ENCODE measurements at places on chromosomes 6 and 20. TPM values are rescaled to one million over a fixed set of nuclear protein-coding genes. Genes with fewer than 3 reads are reported as not detected.

NMBR gene
- total RNA-seq = not detected

GINS1 gene
- total RNA-seq = 13.7 TPM

GRIK2 gene
- total RNA-seq = 2.9 TPM

OR2H2 gene
- not detected for total RNA-seq

SIRPB1 gene
- 0.93 TPM for total RNA-seq

MCCD1 gene
- not detected for total RNA-seq

ID1 gene
- 377 TPM for total RNA-seq

AHCY gene
- 150 TPM for total RNA-seq

- H3K27me3 ChIP-seq = no peaks in the 10 kb centered on the region
- no peak overlapping the region for H3K27ac ChIP-seq
- H3K36me3 ChIP-seq = peaks cover 5% of the 10 kb centered on the region
- no peaks in the 10 kb centered on the region for H3K4me1 ChIP-seq
- H3K4me3 ChIP-seq = no peak overlapping the region
These were observed 69.0 kb downstream of the DTNBP1 start for GRCh38 chr6:15593798-15594197.

GRCh38 chr20:51391926-51392325 lies 150.6 kb downstream of the NFATC2 start:
- H3K36me3 ChIP-seq = peaks cover 2% of the 10 kb centered on the region
- peaks cover 10% of the 10 kb centered on the region for H3K4me1 ChIP-seq
- H3K4me3 ChIP-seq = no peak overlapping the region

- H3K27me3 ChIP-seq = peaks cover 71% of the 10 kb centered on the region
- no peak for DNase-seq
- H3K36me3 ChIP-seq = no peaks in the 10 kb centered on the region
- H3K27ac ChIP-seq = peak overlapping the region; percentile 35
- peaks cover 37% of the 10 kb centered on the region for H3K4me1 ChIP-seq
These were observed 3.5 kb upstream of the HTR1B start for GRCh38 chr6:77466451-77467437.

DNA sequence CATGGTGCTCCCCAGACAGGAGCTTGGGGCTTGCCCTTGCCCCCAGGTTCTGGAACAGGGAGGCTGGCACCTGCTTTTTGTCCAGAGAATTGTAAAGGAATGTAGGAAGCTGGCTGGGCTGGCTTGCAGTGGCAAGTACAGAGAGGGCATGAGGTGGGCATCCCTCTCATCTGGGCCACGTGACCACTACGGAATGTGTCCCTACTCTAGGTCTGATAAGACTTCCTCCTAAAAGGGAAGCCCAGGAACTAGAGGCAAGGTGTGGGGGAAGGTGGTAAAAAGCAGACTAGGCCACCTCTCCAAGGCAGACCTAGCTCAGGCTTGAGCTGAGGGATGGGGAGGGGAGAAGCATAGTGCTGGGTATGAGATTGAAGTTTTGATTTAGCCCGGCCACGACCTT lies 38.8 kb downstream of the UNC5CL start:
- H3K36me3 ChIP-seq = no peaks in the 10 kb centered on the region
- H3K27me3 ChIP-seq = peaks cover 10% of the 10 kb centered on the region
- DNase-seq = no peak
- H3K4me3 ChIP-seq = no peak overlapping the region

DNA sequence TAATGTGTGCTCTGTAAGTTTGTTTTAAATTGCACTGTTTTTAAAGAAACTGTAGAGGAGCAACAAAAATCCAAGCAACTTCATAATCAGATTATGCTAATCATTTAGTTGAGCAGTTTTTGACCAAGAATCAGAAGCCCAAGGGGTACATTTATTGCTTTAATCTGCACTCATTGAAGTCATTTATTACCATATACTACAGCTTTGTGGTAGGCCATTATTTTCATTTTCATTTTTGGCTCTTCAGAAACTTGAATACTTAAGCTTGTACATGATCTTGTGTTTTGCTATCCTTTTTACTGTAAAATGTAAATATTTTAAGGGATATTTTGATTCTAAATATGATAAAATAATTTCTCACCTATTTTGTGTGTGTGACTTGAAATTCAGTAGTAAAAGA lies 78.5 kb downstream of the PHF3 start:
- no peaks in the 10 kb centered on the region for H3K4me1 ChIP-seq
- no peaks in the 10 kb centered on the region for H3K27me3 ChIP-seq

GRCh38 chr20:47205577-47206123 lies 150.8 kb downstream of the ZMYND8 start:
- no peak overlapping the region for H3K4me3 ChIP-seq
- H3K4me1 ChIP-seq = peaks cover 2% of the 10 kb centered on the region
- peak overlapping the region; percentile 36 for H3K27ac ChIP-seq
- DNase-seq = no peak

DNA sequence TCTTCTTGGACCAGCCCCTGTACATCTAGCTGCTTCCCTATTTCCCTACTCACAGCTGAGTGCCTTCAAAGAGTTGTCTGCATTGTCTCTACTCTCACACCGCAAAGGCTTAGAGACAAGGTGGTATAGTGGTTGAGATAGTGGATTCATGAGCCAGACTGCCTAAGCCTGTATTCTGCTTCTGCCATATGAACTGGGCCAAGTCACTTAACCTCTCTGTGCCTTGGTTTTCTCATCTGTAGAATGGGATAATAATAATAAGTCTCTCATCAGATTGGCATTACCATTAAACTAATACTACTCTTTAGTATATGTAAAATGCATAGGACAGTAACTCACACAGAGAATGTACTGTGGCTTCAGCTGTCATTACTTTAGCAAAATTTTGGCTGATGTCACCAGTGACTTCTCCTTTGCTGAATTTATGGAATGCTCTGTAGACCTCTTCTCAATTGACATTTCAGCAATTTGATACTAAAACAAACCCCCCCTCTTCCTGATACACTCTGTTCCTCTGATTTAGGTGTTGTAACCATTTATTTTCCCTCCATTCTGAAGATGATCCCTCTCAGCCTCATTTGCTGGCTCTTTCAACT lies 156.1 kb downstream of the ADAT2 start:
- DNase-seq = no peak
- no peak overlapping the region for H3K4me3 ChIP-seq

DNA sequence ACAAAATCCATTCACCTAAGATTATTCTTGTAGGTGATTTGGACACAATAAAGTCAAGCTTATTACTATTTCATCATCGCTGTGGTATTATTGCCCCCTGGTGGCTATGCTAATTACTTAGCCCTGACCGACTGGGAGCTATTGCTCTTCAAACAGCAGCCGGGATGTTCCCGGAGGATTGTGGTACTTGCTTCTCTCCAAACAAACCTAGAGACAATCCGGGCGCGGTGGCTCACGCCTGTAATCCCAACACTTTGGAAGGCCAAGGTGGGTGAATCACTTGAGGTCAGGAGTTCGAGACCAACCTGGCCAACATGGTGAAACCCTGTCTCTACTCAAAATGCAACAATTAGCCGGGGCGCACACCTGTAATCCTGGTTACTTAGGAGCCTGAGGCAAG lies 15.4 kb upstream of the STMND1 start:
- H3K27me3 ChIP-seq = peaks cover 3% of the 10 kb centered on the region
- peaks cover 2% of the 10 kb centered on the region for H3K36me3 ChIP-seq
- H3K4me1 ChIP-seq = no peaks in the 10 kb centered on the region
- DNase-seq = peak; percentile 34
- H3K27ac ChIP-seq = no peak overlapping the region
- no peak overlapping the region for H3K4me3 ChIP-seq

DNA sequence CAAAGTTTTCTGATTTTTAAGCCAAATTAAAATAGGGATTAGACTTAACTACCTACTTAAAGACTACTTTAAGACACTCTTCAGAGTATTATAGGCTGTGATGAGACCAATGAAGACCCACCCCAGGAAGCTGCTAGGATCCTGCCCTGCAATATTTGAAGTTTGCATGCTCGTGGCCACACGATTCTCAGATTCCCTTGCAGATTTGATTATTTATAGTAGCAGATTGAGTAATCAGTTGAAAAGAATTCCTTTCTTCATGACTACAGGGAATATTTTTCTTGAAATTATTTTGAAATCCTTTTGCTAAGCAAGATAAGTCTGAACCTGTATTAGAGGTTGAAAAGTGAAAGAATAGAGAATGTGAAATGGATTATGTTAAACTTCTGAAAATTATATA lies 122.3 kb downstream of the B3GAT2 start:
- no peaks in the 10 kb centered on the region for H3K27me3 ChIP-seq
- H3K36me3 ChIP-seq = no peaks in the 10 kb centered on the region
- no peak for DNase-seq
- H3K4me1 ChIP-seq = peaks cover 21% of the 10 kb centered on the region

DNA sequence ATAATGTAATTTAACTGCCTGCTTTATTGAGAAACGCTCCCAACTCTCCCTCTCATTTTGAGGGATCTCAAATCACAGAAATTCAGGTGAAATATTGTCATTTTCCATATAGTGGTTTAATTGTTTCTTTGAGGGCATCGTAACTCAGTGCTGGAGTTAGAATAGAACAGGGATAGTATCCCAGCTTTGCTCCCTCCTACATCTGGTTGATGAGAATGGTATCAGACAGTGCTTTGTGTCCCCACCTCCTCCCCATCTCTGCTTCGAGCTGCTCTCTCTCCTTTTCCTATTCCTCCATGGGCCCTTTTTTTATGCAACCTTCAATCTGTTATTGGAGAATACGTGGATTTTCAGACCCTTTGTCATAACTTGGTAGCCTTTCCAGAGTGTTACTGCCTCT lies 41.2 kb upstream of the REV3L start:
- H3K4me3 ChIP-seq = no peak overlapping the region
- peak overlapping the region; percentile 18 for H3K27ac ChIP-seq
- H3K36me3 ChIP-seq = peaks cover 14% of the 10 kb centered on the region

DNA sequence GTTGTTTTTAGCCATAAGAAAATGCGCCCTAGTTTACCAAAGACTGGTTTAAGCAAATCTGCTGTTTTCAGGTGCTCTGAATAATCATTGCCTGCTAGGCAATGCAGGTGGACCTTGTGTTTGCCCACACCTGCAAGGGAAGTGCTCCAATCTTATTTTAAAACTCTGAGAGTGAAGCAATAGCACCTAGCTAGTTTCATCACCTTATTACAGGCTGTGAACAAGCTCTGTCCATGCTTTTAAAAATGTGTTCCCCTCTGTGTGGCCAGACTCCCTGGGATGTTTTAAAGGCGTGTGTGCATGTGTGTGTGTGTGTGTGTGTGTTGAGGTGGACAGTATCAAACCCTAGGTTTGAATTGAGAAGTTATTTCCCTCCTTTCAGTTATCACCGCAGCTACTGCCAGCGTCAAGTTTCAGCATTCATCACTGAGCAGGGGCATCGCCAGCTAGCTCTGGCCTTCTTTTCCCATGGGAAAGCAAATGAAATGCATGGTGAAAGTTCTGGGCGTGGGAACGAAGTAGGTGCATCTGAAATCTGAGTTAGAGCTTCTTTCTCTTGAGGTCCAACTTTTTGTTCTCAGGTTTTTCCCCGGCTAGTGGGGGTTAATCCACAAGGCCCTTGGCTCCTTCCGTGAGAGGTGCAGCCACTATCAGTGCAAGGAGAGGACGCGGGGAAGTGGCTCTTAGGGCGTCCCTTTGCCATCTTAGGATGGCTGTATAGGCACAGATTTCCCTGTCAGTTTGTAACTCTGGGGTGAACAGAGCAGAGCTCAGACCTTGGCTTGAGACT lies 30.8 kb downstream of the DUSP22 start:
- no peaks in the 10 kb centered on the region for H3K27me3 ChIP-seq
- H3K36me3 ChIP-seq = no peaks in the 10 kb centered on the region
- no peak for DNase-seq

GRCh38 chr20:24444526-24445190 lies 24.8 kb upstream of the SYNDIG1 start:
- H3K4me1 ChIP-seq = peaks cover 14% of the 10 kb centered on the region
- no peak overlapping the region for H3K27ac ChIP-seq
- peaks cover 10% of the 10 kb centered on the region for H3K27me3 ChIP-seq
- no peak for DNase-seq

- no peaks in the 10 kb centered on the region for H3K4me1 ChIP-seq
- peaks cover 5% of the 10 kb centered on the region for H3K36me3 ChIP-seq
- H3K27me3 ChIP-seq = no peaks in the 10 kb centered on the region
- no peak for DNase-seq
- no peak overlapping the region for H3K4me3 ChIP-seq
These were observed 92.6 kb upstream of the AGPAT4 start for GRCh38 chr6:161366301-161366923.

- H3K4me1 ChIP-seq = peaks cover 17% of the 10 kb centered on the region
- no peak overlapping the region for H3K27ac ChIP-seq
These were observed 2.3 kb upstream of the BTN3A3 start for GRCh38 chr6:26438000-26438399.

DNA sequence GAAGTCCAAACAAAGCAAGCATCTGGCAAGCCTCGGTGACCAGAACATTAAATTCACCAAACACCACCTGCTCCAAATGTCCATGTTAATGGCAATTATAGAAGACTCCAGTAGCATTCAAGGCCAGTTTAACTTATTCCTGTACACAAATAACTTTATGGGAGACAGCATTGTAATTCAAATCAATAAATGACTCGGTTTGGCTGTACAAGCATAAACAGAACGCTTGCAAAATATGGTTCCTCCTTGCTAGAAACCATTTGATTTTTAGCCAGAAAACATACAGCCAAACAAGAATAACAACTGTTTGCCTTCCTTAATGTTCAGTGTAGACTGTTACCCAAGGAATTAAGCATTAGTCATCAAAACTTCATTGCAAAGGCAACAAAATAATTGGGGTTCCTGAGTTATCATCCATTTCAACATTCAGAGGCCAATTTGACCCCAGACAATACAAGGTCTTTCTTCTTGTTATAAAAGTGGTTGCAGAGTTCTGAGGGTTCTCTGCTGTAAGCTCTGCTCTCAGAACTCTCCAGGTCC lies 125.1 kb downstream of the BFSP1 start:
- no peak overlapping the region for H3K27ac ChIP-seq
- no peak overlapping the region for H3K4me3 ChIP-seq
- H3K27me3 ChIP-seq = peaks cover 46% of the 10 kb centered on the region
- H3K4me1 ChIP-seq = no peaks in the 10 kb centered on the region

DNA sequence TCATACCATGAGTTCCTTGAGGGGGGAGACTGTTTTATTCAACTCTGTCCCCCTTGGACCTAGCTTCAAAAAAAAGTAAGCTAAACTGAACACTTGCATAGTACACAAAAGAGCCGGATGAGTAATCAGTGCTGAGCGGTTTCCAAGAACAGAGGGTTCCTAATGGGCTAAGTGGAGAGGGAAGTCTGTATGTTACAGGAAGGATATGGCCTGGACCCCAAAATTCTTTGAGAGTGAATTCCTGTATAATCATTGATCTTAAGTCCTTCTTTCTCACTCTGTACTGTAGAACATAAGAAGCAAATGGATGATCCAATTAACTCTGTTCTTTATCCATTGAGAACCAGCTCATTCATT lies 324.7 kb upstream of the CNR1 start:
- H3K27me3 ChIP-seq = peaks cover 4% of the 10 kb centered on the region
- no peaks in the 10 kb centered on the region for H3K36me3 ChIP-seq
- no peaks in the 10 kb centered on the region for H3K4me1 ChIP-seq
- no peak for DNase-seq

- no peaks in the 10 kb centered on the region for H3K36me3 ChIP-seq
- no peak overlapping the region for H3K27ac ChIP-seq
- H3K4me3 ChIP-seq = no peak overlapping the region
- no peaks in the 10 kb centered on the region for H3K4me1 ChIP-seq
These were observed 38.7 kb downstream of the FKBP1C start for GRCh38 chr6:63249875-63250482.

All from mesothelial cell of epicardium (in vitro differentiated cells).